ENCODE measurements at places on chromosomes 12 and 14. TPM values are rescaled to one million over a fixed set of nuclear protein-coding genes. Genes with fewer than 3 reads are reported as not detected.

DNA sequence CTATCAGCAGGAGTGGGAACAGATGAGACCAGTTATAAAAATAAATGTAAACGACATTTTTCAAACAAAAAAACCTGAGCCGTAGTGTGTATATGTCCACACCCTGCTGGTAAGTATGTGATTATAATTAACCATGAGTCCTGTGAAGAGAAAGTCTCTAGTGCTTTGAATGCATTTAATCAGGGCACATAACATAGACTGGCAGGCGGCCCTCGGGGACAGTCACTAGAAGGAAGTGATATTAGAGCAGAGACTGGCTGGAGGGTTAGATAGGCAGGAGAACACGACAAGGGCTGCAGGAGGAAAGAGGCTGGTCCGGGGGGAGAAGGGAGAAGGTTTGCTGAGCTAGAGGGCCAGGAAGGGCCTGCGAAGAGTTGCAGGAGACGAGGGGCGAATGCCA, 23.8 kb upstream of the ELK3 start:
- no peak for DNase-seq
- no peak overlapping the region for H3K4me3 ChIP-seq
- H3K4me1 ChIP-seq: peaks cover 9% of the 10 kb centered on the region
- H3K27ac ChIP-seq: no peak overlapping the region
- no peaks in the 10 kb centered on the region for H3K36me3 ChIP-seq

- no peaks in the 10 kb centered on the region for H3K36me3 ChIP-seq
- DNase-seq: no peak
- no peaks in the 10 kb centered on the region for H3K27me3 ChIP-seq
- H3K4me1 ChIP-seq: peaks cover 44% of the 10 kb centered on the region
- peak overlapping the region; percentile 29 for H3K4me3 ChIP-seq
- peak overlapping the region; percentile 83 for H3K27ac ChIP-seq
Observed at GRCh38 chr12:89453121-89453978, 71.2 kb downstream of the GALNT4 start.

DNA sequence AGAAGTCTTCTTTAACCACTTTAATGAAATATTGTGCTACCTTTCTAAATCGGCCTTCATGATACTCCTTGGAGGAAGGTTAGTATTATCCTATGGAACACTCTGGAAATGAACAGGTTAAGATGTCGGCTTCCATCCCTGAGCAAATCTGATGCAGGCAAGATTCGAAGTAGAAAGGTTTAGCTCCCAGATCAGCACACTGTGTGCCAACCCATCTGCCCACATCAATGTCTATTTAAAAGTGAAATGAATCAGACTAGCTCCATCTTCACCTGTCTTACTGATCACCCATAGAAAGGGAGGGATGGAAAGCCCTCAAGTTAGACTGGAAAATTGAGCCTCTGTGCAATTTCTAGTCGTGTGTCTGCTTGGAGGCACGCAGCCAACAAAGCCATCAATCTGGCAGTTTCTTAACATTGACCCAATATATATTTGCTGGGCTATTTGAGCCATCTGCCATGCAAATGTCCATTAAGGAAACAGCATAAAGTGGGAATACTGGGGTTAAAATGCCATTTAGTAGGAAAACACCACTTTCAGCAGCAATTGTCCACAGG, 506.1 kb downstream of the RMST start:
- H3K36me3 ChIP-seq: no peaks in the 10 kb centered on the region
- H3K27ac ChIP-seq: no peak overlapping the region
- H3K27me3 ChIP-seq: no peaks in the 10 kb centered on the region
- H3K4me3 ChIP-seq: no peak overlapping the region
- no peaks in the 10 kb centered on the region for H3K4me1 ChIP-seq
- no peak for DNase-seq

DNA sequence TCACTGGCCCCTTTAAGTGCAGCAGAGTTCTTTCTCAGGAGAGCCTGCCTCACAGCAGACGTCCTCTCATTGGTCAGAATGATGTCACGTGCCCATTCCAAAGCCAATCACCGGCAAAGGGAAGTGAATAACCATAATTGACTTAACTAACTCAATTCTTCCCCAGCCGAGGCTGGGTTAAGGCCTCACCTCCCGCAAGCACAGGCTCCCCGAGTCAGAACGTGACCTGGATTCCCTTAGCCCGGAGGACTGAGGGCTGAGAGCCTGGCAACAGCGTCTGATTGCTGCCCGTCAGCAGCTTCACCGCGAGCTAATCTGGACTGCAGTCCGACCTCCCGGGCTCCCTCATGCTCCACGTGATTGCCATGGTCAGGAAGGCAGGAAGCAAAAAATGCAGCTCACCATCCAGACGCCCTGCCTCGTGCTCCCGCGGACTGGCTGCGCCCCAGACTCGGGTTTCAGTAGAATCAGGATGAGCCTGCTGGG, 92.1 kb upstream of the FZD10 start:
- H3K4me1 ChIP-seq: no peaks in the 10 kb centered on the region
- no peaks in the 10 kb centered on the region for H3K27me3 ChIP-seq
- no peak for DNase-seq
- peak overlapping the region; percentile 47 for H3K4me3 ChIP-seq
- no peaks in the 10 kb centered on the region for H3K36me3 ChIP-seq
- H3K27ac ChIP-seq: no peak overlapping the region

DNA sequence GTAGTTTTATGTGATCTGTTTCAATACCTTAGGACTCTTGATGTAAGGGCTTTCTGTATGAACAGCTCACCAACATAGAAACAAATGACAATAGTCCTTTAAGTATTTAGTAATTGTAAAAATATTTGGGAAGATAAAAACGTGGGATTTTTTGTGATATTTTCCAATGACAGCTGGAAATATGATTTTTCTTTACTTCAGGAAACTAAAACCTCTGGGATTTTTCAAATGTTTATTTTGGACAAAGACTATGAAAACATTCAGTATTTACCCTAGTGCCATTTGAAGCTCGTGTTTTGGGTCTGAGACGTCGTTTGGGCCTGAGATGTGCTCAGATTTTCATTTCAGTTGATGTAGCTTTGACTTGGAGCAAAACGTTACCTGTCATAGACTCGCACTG, 240.0 kb downstream of the BMP4 start:
- H3K27me3 ChIP-seq: no peaks in the 10 kb centered on the region
- no peak overlapping the region for H3K4me3 ChIP-seq
- DNase-seq: no peak
- no peaks in the 10 kb centered on the region for H3K36me3 ChIP-seq
- H3K27ac ChIP-seq: no peak overlapping the region

- no peak for DNase-seq
- no peaks in the 10 kb centered on the region for H3K36me3 ChIP-seq
- H3K27me3 ChIP-seq: no peaks in the 10 kb centered on the region
- no peak overlapping the region for H3K4me3 ChIP-seq
Observed at GRCh38 chr14:72154645-72155378, 222.6 kb downstream of the RGS6 start.

GRCh38 chr14:57420033-57420432, 29.6 kb downstream of the NAA30 start:
- no peaks in the 10 kb centered on the region for H3K36me3 ChIP-seq
- H3K27me3 ChIP-seq: no peaks in the 10 kb centered on the region
- DNase-seq: no peak
- no peak overlapping the region for H3K4me3 ChIP-seq
- H3K4me1 ChIP-seq: no peaks in the 10 kb centered on the region

DNA sequence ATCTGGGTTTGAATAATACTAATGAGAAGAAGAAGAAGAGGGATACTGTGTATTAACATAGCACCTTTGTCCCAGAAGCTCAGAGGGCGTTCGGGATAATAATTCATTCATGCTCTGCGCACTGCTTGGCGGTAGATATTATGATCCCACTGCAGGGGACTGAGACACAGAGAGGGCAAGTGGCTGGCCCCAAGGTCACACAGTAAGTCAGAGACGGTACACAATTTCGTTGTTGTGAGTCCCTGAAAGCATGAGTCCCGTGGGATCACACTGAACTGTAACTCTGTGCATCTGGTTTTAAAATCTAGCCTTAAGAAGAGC, 47.9 kb upstream of the PARP11 start:
- H3K27ac ChIP-seq: no peak overlapping the region
- no peaks in the 10 kb centered on the region for H3K36me3 ChIP-seq
- H3K4me1 ChIP-seq: peaks cover 4% of the 10 kb centered on the region

- DNase-seq: no peak
- no peak overlapping the region for H3K4me3 ChIP-seq
- H3K27ac ChIP-seq: no peak overlapping the region
- H3K27me3 ChIP-seq: no peaks in the 10 kb centered on the region
- no peaks in the 10 kb centered on the region for H3K36me3 ChIP-seq
- H3K4me1 ChIP-seq: peaks cover 12% of the 10 kb centered on the region
Observed at GRCh38 chr12:104420868-104421267, 35.9 kb upstream of the CHST11 start.

- H3K27me3 ChIP-seq: no peaks in the 10 kb centered on the region
- no peak overlapping the region for H3K4me3 ChIP-seq
- no peak for DNase-seq
- no peaks in the 10 kb centered on the region for H3K36me3 ChIP-seq
- H3K27ac ChIP-seq: no peak overlapping the region
- H3K4me1 ChIP-seq: peaks cover 3% of the 10 kb centered on the region
Observed at GRCh38 chr12:105980533-105980932, 158.2 kb downstream of the NUAK1 start.

DNA sequence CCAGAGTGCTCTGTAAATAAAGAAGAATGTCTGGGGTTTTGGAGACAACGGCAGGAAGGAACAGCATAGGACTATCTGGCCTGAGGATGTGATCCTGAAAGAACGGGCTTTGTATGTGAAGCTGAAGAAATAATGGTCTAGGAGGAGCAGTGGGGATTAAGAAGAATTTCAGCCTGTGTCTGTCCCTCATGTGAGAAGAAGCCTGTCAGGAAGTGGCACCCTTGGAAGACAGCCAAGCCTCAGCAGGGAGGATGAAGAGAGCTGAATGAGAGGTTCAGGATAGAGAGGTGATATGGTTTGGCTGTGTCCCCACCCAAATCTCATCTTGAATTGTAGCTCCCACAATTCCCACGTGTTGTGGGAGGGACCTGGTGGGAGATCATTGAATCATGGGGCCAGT, 56.9 kb upstream of the TCL1A start:
- no peaks in the 10 kb centered on the region for H3K27me3 ChIP-seq
- H3K4me3 ChIP-seq: no peak overlapping the region
- DNase-seq: no peak

DNA sequence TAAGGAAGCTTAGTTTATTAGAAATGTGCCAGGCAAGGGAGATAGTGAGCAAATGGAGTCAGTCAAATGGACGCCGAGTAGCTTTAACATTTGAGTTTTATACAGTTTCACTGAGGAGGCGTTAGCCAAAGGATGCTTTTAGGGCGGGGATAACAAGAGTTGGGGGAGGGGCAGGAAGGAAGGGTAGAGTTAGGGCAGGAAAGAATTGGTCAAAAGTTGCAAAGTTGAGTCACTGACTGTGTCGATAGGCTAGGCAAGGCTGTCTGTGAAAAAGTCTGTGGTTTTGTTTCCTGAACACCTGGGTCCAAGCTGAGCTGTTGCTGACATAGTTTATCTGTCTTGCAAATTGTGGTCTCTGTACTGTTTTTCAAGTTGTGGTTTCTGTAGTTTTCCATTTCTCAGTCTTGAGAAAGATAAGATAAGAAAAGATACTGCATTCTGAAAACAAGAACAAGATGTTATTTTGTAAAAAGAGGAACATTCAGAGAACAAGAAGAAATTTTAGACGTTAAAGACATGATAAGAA, 62.6 kb upstream of the RESF1 start:
- H3K4me1 ChIP-seq: no peaks in the 10 kb centered on the region
- H3K4me3 ChIP-seq: no peak overlapping the region

GRCh38 chr12:130026608-130027176, 122.9 kb upstream of the TMEM132D start:
- H3K27me3 ChIP-seq: no peaks in the 10 kb centered on the region
- no peak for DNase-seq
- no peaks in the 10 kb centered on the region for H3K4me1 ChIP-seq
- no peaks in the 10 kb centered on the region for H3K36me3 ChIP-seq

GRCh38 chr12:64097366-64098105, 124.6 kb downstream of the KICS2 start:
- H3K27ac ChIP-seq: no peak overlapping the region
- no peaks in the 10 kb centered on the region for H3K36me3 ChIP-seq
- H3K27me3 ChIP-seq: no peaks in the 10 kb centered on the region
- no peak for DNase-seq
- no peak overlapping the region for H3K4me3 ChIP-seq

DNA sequence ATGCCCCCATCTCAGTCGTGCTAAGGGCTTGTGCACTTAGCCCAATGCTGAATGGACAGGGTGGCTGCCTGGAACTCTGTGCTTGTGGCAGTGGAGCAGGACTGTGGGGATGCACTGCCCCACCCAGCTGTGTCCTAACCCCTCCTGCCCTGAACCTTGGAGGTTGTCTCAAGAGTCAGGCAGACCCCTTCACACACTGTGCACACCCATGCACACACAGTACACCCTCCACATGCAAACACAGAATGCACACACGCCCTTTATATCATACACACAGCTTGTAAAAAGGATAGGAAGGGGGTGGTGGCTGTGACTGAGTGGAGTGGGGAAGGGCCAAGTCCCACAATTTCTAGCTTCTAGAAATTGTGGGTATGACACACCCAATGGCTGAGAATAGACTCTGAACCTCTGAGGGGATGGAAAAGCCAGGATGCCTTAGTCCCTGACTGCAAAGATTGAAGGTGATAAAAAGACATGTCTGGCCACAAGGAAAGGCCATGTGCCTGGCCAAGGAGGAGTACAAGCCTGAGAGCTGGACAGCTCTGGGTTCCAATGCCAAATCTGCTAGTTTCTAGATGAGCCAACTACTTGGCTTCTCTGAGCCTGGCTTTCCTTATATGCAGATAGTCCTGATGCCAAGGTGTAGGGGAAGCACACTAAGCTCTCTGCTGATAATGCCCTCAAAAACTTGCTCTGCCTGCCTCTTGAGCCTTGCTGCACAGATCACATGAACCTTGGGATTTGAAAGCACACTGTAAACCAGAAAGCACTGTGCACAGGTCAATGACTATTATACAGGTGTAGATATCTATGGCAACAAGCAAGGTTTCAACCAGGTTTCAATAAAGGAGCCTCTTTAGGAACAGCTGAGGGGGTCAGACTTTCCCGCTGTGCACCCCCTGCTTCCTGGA, 8.4 kb downstream of the KRT8 start:
- H3K27ac ChIP-seq: no peak overlapping the region
- peaks cover 6% of the 10 kb centered on the region for H3K36me3 ChIP-seq
- DNase-seq: no peak
- H3K4me3 ChIP-seq: no peak overlapping the region
- no peaks in the 10 kb centered on the region for H3K27me3 ChIP-seq

DNA sequence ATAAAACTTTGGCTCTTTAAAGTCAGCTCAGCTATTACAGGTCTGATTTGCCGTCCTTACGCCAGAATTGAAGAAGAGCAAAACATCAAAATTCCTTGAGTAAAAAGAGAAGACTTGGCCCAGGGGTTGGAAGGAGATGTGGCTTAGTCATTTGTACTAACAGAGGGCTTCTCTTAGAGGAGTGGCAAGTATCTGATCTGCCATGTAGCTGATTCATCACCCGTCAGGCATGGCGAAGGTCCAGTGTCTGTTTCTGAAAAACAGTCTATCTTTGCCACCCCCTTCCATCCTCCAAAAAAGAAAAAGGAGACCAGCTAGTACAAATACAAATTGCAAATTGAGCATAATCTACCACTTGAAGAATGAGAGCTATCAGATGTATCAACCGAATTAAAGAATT, 91.9 kb downstream of the RAD52 start:
- DNase-seq: no peak
- peaks cover 13% of the 10 kb centered on the region for H3K4me1 ChIP-seq
- H3K27me3 ChIP-seq: no peaks in the 10 kb centered on the region
- no peak overlapping the region for H3K4me3 ChIP-seq

- peaks cover 34% of the 10 kb centered on the region for H3K36me3 ChIP-seq
- no peak for DNase-seq
- H3K27ac ChIP-seq: no peak overlapping the region
- no peaks in the 10 kb centered on the region for H3K27me3 ChIP-seq
Observed at GRCh38 chr14:21258889-21259787, 10.1 kb downstream of the HNRNPC start.

The NUP107 gene
- 45.4 TPM for total RNA-seq

The CLEC4E gene
- total RNA-seq: 4.5 TPM

The VWF gene
- 164 TPM for total RNA-seq

The MAP1LC3B2 gene
- total RNA-seq: not detected

The CIROP gene
- total RNA-seq: not detected

The GUCY2C gene
- total RNA-seq: not detected

The PALS1 gene
- 20.1 TPM for total RNA-seq

Data from thoracic aorta (tissue), 2 donors.